ENCODE measurements at places on chromosomes 3 and 15.

DNA sequence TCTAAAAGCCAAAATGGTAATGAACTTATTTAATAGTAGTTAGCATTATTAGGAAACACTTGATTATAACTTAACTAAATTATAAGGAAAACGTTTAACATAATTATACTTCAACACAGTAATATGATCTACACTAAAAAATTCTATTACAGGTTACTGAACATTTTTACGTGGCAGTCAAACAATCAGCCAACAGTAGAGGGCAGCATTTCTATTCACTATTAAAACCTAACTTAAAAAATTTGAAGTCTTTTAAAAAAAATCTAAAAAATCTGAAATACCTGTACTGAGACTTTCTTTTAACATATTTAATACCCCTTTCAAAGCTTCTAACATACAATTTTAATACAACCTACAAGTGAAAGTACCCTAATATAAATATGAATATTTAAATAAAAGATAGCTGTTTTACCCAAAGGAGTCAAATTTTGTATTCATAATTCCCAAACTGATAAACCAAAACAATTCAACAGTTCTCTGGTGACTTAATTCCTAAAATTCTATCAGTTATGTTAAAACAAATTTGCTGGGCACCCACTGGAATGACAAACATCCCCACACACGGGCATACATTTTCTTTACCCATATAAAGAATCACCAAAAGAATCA, 41.5 kb downstream of the DLG1 start:
- no peak for DNase-seq

DNA sequence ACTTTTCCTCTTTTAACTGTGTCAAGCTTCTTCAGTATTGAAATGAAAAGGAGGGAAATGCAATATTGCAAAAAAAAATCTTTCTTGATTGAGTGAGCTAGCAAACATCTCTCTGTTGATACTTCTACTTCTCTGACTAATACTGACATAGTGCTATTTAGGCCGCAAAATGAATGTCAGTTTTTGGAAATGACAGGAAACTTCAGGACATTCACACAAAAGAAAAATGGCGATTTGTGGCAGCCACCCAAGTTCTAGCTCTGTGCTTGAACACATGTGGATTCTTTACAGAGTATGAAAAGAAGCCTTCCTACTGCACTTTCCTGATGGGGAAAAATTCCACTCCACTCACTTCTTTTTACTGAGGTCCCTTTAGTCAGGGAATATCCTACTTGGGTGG, 486.8 kb upstream of the ALCAM start:
- DNase-seq: no peak

DNA sequence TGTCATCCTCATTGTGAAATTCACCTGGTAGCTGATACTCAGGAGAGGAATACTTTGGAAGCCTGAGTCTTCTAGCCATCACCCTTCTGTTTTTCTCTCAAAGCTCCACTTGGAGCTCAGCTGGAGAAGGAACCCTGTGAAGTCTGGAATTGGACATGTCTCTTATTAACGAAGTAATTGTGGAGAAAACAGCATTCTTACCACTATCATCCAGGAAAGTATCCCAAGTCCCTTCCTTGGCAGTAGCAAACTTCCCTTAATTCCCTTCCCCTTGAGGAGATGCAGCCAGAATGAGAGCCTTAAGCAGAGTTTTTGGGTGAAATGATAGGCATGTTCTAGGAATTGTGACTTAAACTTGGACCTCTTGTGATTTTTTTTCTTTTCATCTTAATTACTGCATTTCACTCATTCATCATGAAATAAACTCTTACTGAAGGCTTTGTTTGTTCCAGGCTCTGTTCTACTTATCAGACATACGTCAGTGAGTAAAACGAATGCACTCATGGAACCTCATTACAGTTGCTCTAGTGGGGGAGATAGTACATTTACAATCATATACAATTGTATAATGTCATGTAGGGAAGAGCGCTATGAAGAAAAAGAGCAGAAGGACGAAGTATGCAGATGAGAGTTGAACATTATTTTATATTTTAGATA, 30.5 kb upstream of the TCF12 start:
- no peak for DNase-seq

DNA sequence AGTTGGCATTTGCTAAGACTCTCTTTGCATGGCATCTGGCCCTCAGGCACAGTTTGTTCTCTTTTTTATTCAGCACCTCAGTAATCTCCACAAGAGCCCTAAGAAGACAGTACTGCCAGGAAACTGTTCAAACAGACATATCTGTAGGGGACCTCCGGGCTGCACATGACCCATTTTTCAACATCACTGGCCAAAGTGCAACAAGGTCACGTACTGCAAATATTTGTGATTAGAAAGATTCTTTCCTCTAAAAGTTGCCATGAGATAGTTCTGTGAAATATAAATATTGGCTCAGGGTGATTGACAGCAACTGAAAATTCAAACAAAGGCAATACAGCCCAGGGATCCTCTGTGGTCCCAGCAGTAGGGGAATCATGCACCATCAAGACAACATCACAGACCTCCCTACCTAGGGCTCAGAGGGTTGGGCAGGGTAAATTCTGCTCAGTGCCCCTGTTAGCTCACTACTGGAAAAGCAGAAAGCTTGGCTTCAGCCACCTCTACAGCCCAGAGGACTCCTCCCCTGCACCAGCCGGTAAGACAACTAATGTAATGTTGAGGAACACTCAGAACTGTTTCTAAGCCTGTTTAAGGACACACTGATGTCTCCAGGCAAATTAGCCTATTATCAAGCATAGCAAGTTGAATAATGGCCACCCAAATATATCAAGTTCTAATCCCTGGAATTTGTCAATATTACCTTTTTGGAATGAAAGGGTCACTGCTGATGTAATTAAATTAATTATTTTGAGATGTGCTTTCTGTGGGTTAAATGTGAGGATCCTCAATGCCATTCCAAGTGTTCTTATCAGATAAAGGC, 117.4 kb upstream of the LPP start:
- DNase-seq: no peak

DNA sequence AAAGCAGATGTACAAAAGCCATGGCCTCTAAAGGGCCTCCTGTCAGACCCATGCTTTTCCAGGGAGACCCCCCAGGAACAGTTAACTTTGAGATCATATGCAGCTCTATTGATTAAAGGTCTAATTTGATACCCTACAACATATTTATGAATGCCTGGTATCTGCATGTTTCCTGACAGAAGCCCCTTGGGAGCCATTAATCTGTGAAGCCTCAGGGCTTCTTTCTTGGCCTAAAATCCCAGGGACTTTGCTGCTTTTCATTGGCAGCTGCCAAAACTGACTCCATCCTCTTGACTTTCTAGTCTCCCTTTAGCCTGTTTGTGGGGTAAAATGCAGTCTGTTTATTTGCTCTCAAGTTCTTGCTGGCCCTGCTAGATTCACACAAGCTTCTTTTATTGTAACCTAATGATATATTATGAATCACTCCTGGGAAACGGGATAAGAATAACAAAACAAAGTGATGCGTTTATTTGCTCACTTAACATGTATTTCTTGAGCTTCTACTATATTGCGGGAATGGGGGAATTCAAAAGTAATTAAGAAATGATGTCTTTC, 257.0 kb downstream of the LSAMP start:
- no peak for DNase-seq

DNA sequence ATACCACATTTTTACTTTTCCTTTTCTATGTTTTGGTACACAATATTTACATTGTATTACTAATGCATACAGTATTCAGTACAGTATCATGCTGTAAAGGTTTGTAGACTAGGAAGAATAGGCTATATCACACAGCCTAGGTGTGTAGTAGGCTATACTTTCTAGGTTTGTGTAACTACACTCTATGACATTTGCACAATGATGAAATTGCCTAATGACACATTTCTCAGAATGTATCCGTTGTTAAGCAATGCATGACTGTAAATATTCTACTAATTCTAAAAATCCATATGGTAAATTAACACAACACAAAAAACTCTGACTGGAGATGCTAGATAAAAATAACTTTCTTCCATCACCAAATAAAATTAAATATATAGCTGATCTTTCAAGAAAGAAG, 16.2 kb downstream of the NEDD4 start:
- no peak for DNase-seq

DNA sequence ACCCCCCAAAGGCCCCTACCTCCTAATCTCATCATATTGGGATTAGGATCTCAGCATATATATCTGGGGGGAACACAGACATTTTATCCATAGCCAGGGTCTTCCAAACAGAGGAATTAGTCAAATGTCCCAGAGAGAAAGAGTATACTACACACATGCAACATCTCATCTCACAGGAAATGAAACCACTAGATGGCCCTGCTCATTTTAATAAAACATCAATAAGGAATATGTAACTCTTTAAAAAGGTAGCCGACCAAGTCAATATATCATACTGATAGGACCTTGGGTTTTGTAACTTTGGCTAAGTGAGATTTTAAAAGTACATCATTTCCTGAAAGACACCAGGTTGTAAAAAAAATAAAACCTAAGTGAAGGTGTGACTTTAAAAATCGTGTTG, 45.6 kb upstream of the THSD4 start:
- DNase-seq: no peak

DNA sequence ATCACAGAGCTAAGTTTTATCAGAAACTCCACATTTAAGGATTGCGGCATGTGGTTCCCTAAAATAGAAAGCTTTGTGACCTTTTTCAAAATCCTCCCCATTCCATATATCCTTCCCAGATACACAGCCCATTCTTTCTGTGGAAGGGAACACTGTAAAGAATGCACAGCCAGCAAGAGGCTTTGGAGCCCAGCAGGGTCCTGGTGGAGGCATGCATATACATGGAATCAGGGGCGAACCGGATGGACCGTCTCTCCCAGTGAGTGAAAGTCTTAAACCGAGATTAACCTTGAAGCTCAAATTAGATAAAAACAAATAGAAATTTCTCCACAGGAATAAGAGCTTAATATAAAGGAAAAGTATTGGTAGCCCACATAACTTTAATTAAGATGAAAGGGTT, 436.2 kb upstream of the MDFIC2 start:
- no peak for DNase-seq

DNA sequence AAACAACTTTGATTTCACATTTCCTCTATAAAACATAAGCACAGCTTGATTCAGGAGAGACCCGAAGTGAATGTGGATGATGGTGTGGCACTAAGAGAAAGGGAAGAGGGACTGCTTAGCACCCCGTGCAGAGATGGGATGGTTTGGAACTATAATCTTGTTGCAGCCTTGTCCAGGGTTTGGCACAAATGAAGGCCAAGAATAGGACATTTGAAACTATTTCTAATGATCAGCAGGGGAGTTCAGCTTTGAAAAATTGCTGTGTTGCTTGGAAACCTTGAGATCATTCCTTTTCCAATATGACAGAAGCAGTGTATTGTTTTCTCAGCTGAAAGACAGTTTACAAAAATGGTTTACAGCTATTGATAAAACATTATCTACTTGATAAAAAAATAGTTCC, 49.7 kb downstream of the ASB7 start:
- no peak for DNase-seq

- no peak for DNase-seq
Observed at GRCh38 chr3:156433138-156433537, 121.8 kb downstream of the SSR3 start.

DNA sequence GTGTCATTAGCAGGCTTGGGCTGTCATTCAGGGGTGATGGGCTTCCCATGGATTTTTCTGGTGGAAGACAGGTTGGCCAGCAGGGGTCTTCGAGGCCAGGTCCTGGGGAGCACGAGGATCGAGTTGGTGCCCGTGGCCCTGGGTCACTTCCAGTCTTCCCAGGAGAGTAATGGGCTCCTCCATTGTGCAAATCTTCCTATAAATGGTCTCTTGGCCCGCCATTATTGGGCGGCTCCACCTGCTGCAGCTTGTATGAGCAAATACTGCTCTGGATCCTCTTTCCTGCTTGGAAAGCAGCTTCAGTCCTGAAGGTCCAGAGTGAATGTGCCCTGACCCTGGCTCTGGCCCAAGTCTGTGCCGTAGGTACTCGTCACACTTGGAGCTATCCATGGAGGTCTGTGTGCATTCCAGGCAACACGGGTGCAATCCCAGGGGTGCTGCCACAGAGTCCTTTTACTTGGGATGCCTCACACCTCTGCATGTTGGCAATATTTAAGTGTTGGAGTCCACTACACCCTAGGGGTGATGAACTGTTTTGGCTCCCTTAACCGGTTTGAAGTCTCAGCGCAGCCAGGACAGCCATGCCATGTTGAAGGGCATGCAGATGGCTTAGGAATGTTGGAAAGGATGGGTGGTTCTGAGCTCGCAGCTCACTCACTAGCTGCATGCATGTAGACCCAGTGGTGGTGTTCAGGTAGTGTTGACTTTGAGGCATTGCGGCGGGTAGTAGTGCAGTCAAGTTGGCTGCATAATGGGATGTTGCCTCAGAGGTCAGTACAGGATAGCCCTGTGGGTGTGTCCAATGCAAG, 97.6 kb downstream of the SNRPN start:
- DNase-seq: no peak

DNA sequence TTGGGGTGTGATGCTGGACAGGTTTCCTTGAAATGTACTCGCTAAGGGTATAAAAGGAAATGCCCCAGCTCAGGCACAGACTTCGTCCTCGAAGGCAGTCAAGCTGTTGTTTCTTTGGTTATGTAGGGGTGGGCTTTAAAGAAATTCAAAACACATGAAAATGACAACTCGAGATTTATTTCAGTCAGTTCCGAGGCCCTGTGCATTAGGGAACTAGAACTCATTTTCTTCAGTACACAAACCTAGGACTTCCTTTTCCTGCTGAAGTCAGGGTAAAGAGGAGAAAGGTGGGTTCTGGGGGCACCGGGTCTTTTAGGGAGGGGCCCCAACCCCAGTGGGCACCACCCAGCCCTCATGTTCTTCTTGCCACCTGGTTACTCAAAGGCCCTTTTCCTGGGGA, 7.7 kb downstream of the CCR9 start:
- no peak for DNase-seq

GRCh38 chr3:4036046-4036445, 236.8 kb downstream of the LRRN1 start:
- DNase-seq: no peak

- DNase-seq: no peak
Observed at GRCh38 chr3:48140936-48141603, 47.1 kb downstream of the CDC25A start.

DNA sequence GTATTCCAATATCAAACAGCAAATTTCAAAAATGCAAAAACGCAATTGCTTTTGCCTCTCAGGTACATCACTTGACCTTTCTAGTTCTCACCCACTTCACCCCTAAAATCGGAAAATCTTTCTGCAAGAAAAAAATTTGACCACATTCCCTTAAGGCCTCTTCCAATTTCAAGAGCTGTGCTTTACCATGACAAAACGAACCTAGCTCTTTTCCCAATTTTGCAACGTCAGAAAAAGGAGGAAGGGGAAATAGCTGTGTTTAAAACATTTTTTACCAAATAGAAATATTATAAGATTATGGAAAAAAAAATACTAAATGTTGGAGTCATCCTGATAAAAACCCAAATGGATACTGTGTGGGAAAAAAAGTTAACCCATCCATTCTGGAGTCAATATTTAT, 1.1 kb upstream of the NR2C2 start:
- no peak for DNase-seq
